ENCODE measurements at places on chromosomes 3 and 15. TPM values are rescaled to one million over a fixed set of nuclear protein-coding genes. Genes with fewer than 3 reads are reported as not detected.

The ACY1 gene
- 69.9 TPM for total RNA-seq

The GOLGA8R gene
- 0.34 TPM for total RNA-seq

The NANOGP8 gene
- not detected for total RNA-seq

The AP3B2 gene
- total RNA-seq, result 0.63 TPM

GRCh38 chr15:27587810-27588209, 511.3 kb downstream of the OCA2 start:
- DNase-seq, result no peak

DNA sequence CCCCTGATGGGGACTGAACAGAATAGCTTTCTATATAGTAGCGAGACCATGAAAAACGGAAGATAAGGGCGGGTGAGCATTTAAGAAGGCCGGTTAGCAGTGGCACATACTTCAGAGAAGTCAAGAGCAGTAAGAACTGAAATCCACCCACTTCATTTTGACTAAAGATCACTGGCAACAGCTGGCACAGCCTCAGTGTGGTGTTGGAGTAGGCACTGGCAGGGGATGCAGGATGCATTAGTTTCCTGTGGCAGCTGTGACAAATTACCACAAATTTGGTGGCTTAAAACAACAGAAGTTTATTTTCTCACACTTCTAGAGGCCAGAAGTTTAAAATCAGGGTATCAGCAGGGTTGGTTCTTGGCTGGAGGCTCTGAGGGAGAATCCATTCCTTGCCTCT, 176.5 kb downstream of the ADAMTSL3 start:
- no peak for DNase-seq

DNA sequence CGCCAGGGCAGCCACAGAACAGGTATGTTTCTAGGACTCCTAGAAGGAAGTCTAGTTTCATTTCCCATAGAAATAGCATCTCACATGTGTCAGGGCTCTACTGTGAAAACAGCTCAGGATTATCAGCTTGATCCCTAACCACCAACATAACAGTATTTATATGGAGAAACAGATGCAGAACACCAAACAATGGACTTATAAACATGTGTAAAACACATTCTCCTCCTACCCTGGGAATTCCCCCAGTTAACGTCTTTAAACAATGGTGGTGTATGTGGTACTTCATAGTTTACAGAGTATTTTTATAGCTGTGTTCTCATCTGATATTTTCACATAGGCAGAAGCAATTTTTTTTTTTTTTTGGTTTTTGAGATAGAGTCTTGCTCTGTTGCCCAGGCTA, 9.7 kb downstream of the TNFSF10 start:
- DNase-seq, result no peak

DNA sequence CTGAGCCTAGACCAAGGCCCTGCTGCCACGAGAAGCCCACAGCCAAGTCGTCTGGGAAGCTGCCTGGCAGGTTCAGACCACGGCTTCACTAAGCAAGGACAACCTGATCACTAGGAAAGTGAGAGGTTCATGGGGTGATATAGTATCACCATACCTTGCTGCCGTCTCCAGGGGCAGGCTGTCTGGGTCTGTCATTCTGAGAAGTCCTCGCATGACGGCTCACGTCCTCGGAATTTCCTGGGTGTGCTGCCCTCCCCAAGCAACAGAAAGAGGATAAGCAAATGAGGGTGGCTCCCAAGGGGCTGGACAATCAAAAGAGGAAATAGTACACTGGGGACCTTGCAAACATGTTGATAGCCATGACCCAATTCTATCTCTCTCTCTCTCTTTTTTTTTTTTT, 207.4 kb upstream of the IGF1R start:
- peak; percentile 32 for DNase-seq

DNA sequence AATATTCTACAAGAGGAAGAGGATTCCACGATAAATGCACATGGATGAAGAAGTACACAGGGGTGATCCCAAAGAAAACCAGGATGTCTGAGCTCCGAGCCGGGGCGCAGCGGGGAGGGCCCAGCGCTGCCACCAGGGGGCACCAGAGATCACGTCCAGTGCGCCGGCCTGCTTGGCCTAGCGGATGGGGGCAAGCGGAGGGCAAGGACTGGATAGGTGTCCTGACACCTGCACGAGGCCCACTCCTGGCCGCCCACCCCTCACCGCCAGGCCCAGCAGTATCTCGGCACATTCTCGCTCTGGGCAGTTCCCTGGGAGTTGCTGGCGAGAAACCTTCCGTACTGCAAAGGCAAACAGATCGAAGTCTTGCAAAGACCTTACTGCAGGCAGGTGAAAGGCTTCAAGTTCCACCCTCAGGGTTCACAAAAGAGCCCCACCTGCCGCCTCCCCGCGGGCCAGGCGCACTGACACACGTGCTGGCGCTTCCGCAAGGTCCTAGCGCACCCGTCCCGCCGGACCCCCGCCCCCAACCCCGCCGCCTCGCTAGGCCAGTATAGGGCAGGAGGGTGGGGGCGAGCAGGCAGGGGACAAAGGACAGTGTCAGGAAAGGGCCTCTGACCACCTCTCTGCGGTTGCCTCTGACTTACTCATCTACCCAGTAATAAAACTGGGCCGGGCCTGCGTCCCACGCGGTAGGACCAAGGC, 3.3 kb downstream of the ANKRD63 start:
- DNase-seq, result peak; percentile 26

- no peak for DNase-seq
Measured at GRCh38 chr15:83372434-83372891, 74.7 kb upstream of the SH3GL3 start.

All from foreskin keratinocyte (primary cell).